ENCODE measurements at places on chromosomes 2 and 18.

GRCh38 chr2:182907081-182907830 is 40.8 kb upstream of the FRZB start:
- DNase-seq: no peak

DNA sequence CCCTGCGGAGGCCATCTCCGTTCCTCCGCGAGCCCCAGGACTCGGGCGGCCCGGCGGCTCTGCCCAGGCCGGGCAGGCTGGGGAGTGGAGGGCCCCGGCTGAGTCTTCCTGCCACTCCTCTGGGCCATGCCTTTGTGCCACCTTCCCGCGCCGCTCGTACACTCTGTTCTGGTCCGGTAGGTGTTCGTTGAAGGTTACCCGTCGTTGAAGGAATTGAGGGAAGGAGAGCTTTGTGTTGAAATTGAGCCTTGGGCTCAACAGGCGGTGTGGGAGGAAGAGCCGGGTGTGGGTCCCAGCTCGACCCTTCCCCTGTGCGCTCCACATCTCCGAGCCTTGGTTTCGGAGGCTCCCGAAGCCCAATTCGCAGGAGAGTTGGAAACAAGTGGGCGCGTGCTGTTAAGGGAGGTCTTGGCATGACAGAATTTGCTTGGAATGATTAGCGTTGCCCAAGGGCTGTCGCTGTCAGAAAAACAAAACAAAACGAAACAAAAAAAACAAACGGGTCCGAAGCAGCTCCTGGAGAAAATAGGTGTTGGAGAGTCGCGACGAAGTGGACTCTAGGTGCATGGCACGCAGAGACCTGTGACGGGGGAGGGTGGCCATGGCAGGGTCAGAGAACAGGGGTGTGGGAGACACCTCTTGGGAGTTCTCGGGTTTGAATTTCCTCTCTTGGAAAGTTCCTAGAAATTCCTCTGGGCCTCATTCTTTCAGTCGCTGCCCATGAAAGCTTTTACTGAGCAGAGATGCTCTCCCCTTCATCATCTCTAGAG is 1.2 kb upstream of the MZT2A start:
- DNase-seq: no peak

- no peak for DNase-seq
Measured at GRCh38 chr2:26043109-26043508, 9.2 kb downstream of the RAB10 start.

GRCh38 chr2:114769110-114769509 is 326.7 kb downstream of the DPP10 start:
- no peak for DNase-seq

- DNase-seq: no peak
Measured at GRCh38 chr18:36271153-36271552, 26.4 kb upstream of the FHOD3 start.

DNA sequence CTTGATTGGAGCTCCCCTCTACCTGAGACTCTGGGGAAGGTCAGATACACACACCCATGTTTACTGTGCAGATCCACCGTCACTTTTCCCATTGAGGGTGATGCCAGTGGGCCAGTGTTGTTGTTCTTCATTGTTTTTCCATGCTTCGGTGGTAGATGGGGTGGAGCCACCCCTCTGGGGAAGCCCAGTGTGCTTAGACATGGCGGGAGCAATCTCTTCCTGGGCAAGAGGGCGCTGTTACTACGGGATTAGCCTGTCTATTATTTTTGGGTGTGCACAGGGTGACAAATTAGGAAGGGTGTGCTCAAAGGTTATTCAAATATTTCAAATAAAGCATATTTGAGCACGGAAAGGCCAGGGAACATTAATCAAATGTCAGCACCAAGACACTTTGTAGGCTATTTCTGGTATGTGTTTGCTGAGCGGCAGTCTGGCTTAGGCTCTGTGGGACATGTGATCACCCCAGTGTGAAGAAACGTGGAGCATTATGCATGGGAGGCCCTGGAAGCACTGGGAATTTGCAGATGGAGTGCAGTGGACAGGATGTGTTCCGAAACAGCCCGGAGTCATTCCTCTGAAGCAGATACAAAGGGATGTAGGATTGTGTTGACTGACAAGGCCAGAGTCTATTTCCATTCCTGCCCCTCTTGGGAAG is 34.8 kb upstream of the SMIM21 start:
- DNase-seq: no peak

- no peak for DNase-seq
Measured at GRCh38 chr2:88321449-88322248, 130.8 kb downstream of the FOXI3 start.

DNA sequence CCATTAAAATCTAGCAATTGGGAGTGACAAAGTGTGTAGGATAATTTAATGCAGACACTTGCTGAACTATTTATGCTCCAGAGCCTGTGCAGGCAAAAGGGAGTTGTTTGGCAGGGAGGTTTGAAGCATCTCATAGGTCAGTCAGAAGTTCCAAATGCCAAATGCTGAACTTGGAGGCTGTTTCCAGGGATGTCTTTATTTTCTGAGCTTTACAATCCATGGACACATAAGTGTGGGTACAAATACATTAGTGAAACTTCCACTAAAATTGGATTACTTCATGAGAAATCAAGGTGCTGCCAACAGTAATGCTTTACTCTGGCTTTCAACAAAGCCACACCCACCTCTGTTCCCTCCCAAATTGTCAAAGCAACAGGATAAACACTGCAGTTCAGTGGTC is 422.1 kb upstream of the SETBP1 start:
- no peak for DNase-seq

- no peak for DNase-seq
Measured at GRCh38 chr2:56754066-56754615, 570.4 kb downstream of the CCDC85A start.

- DNase-seq: no peak
Measured at GRCh38 chr2:16624436-16624780, 41.2 kb downstream of the CYRIA start.

DNA sequence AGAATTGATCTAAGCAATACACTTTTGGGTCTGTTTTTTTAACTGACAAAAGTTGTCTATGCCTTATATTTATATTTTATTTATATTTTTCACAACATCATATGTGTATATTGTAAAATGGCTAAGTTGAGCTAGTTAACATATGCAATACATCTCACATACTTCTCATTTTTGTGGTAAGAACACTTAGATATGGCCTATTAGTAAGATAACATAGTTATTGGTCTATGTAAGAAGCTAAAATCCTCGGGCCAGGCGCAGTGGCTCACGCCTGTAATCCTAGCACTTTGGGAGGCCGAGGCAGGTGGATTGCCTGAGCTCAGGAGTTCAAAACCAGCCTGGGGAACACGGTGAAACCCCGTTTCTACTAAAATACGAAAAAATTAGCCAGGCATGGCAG is 275.6 kb upstream of the ID2 start:
- DNase-seq: no peak

GRCh38 chr2:207762146-207762545 is 7.6 kb downstream of the FZD5 start:
- DNase-seq: no peak

All from NCI-H1436 (cell line).